CD8-positive, alpha-beta T cell (primary cell): ENCODE measurements at places on chromosomes 11 and 22.

GRCh38 chr11:119357074-119357473 lies 10.6 kb upstream of the MFRP start:
- no peak for DNase-seq

GRCh38 chr11:17991783-17992433 lies 20.9 kb downstream of the SERGEF start:
- peak; percentile 47 for DNase-seq

DNA sequence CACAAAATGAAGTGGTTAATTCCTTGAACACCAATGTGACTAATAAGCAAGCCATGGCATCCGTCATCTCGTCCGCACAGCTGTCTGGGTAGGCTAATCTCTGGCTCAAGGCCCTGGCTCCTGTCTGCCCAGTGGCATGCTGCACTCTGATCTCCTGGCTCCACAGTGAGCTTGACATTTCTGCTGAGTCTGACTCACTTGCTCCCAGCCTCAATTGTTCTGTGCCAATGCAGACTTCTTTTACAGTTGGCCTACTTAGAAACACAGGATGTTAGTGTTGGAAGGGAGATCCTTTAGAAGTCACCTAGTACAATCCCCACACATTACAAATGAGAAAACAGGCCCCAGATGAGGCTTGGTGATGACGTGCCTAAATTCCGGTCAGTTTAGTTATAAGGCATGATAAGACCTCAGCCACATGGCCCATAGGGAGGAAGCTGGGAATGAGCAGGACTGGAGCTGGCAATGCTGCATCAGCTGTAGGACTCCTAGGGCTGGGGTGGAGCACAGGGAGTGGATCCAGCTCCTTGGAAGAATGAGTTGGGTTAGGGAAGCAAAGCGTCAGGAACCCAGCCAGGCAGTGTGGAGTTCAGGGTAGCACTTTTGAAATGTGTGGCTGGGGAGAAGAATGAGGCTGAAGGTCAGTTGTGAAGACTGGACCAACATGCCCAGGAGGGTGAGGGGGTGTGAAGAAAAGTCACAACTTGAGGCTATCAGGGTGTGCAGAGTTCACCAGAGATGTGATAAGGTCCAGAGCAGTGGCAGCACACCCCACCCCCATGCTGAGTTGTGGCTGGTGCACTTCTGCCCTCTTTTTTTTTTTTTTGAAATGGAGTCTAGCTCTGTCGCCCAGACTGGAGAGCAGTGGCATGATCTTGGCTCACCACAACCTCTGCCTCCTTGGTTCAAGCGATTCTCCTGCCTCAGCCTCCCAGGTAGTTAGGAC lies 70.2 kb upstream of the EED start:
- DNase-seq, result no peak

DNA sequence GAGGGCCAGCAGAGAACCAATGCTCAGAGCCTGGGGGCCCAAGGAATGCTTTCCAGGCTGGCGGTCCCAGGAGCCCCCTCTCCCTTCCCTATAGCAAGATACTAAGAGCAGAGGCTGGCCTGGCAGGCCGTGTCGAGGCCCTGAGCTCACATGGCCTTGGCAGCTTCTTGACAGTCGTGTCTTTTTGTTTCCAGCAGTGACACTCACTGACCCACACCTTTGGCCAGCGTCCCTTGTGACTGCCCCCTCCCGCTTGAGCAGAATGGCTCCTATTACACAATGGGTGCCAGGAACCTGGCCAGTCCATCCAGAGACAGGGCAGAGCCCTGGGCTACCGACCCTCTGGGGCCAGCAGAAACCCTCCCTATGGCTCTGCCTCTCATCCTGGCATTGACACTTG lies 6.4 kb upstream of the CCND1 start:
- DNase-seq, result no peak

GRCh38 chr11:8392166-8392565 lies 128.5 kb upstream of the LMO1 start:
- no peak for DNase-seq

GRCh38 chr22:37999640-38000272 lies 15.4 kb upstream of the SOX10 start:
- peak; percentile 41 for DNase-seq

DNA sequence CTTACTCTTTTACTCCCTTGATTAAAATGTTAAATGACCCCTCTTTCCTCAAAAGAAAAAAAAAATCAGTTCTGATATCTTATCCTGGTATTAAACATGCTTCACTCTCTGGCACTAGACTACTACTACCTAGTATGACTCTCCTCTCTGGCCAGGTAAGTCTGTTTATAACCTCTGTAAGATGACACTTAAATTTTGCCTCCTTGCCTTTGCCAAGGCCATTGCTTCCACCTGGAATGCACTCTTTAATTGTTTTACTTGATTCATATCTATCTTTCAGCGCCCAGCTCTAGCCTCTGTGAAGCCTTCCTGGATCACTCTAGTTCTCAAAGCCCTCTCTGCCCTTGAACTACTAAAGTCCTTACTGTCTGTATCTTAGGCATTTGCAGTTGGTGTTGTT lies 170.4 kb downstream of the ETS1 start:
- DNase-seq, result no peak

DNA sequence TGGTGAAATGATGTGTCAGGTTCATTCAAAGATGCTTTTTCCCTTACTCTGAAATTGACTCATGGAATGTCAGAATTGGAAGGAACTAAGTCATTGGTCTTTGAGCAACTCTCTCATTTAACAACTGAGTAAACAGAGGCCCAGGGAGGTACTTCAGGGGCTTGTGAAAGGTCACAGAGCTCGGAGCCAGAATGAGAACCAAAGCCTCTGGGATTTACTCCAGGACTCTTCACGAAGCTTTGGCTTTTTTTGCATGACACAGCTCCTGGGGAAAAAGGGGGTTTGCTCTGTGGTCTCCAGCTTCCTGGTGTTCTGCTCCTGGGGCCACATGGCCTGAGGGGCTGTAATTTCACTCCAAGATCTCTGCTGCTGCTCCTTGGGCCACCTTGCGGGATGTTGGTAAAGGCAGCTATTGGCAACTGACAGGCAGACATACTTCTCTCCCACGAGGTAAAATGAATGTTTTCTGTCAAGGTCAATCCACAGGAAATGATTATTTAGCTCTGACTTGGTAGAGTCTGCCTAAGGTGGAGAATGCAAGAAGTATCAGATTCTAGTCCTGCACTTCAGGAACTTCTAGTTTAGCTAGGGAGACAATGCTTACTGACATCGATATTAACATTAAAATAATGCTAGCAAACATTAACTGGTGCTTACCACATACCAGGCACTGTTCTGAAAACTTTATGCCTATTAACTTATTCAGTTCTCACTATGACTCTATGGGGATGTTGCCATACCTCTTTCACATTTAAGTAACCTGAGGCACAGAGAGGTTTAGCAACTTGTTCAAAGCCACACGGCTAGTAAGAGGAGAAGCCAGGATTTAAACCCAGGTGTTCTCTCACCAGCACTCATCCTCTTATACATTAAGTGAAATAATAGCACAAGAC lies 16.1 kb downstream of the PKNOX2 start:
- DNase-seq, result no peak

GRCh38 chr11:70859180-70859579 lies 393.2 kb downstream of the SHANK2 start:
- DNase-seq, result no peak

GRCh38 chr11:69965821-69966582 lies 112.1 kb upstream of the ANO1 start:
- DNase-seq, result no peak

- no peak for DNase-seq
These were observed 34.2 kb upstream of the BIRC3 start for GRCh38 chr11:102283116-102283485.

DNA sequence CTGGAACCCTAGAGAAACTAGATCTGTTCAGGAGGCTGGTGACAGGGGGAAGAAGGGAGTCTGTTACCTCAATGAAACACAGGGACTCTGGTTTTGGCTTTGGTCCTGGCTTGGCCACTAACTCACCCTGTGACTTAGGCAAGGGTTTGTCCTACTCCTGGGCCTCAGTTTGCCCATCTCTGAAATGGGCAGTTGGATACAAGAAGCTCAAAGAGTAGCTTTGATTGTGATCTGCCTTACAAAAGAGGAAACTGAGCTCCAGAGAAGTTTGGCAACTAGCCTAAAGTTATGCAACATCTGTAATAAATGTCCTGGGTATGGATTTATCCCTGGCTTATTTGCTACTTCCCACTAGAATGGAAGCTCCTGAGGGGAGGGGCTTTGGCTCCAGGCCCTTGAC lies 24.0 kb upstream of the LMO1 start:
- DNase-seq, result no peak

DNA sequence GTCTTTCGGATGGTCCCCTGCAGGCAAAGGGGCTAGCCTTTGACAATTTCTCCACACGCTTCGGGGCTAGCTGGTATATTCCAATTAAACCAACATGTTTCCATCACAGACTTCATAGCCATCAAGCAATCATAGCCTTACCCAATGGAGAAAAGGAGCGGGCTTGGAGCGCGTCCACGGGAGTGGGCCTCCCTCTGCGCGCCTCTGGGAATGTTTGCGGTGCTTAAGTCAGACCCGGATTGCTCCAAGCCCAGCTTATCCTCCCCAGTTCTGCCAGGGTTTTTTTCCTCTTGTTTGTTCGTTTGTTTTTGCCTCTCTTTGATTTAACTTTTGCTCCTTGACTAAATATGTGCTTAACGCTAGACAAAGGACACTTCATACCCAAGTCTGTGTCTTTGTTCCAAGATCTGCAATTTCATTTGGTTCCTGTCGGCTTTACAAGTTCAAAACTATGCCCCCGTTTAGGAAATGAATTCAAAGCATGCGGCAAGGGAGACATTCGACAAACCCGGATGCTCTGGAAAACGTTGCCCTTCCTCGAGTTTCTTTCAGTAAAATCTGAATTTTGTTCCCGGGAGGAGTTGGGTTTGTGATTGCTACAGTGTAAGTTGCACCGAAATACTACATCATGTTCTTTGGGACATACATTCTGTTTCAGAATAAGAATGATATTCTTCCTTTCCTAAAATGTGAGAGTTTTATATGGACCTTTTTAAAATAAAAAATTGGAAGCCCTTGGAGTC lies 1.0 kb upstream of the GLB1L2 start:
- DNase-seq, result no peak

- DNase-seq, result no peak
These were observed 940 bp upstream of the C11orf91 start for GRCh38 chr11:33701302-33702230.

GRCh38 chr11:73401217-73401923 lies 25.2 kb downstream of the RELT start:
- no peak for DNase-seq

DNA sequence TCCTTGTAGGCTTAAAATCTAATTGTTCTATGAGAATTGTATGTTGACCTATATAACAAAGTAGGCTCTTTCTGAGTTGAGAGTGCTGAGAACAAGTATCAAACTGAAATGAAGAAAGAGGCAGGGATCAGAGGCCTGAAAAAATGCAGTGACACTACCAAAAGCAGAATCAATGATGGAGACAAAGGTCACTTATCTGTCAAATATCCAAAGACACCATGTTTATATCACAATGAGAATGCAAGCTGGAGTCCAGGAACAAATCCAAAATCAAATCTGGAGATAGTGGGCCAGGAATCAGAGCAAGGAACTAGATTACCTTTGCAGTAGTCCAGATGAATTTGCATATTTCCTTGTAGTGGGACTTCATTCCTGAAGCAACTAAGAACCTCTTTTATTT lies 377.7 kb downstream of the DLG2 start:
- no peak for DNase-seq

DNA sequence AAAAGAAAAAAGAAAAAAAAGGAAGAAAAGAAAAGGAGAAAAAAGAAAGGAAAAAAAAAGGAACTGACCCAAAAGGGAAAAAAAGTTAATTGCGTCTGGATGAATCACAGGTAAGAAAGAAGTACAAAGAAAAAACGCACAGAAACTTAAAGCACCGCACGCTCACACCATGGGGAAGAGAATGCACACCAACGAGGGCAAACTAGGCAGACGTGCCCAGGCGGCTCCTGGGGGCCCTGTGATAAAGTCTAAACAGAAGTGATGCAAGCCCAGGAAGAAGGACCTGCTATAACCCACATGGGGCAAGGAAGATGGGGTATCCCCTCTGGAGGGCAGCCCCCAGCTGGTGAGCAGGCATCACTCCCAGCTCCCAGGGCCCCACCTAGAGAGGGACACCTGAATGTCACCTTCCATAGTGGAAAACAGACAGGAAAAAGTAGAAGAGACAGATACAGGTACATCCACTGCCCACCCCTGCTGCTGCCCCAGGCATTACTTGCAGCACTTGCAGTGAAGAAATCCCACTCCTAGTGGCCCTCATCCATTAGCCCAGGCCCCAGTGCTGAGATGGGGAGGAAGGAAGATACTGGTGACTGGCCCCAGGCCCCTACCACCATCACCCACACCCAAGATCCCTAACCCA lies 28.9 kb downstream of the NAP1L4 start:
- no peak for DNase-seq

- DNase-seq, result no peak
These were observed 11.0 kb upstream of the CACNA1I start for GRCh38 chr22:39559456-39560105.

GRCh38 chr11:71329165-71329510 lies 76.8 kb upstream of the SHANK2 start:
- DNase-seq, result no peak

DNA sequence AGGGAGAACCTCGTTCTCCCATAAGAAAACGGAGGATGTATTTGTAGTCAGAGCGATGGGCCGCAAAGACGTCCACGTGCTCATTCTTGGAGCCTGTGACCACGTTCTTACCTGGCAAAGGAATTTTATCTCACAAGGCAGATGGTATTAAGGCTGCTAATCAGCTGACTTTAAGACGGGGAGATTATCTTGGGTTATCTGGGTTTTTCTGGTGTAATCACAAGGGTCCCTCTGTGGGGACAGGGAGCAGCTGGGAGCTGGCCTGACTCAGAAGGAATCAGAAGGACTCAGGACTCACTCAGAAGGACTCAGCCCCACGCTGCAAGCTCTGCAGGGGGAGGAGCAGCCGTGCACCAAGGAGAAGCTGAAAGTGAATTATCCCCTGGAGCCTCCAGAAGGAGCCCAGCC lies 7.5 kb upstream of the SIGIRR start:
- DNase-seq, result no peak

GRCh38 chr11:85947431-85948272 lies 92.5 kb downstream of the CCDC83 start:
- no peak for DNase-seq

- DNase-seq, result no peak
These were observed 209.1 kb downstream of the KIRREL3 start for GRCh38 chr11:126791446-126791845.

- DNase-seq, result peak; percentile 24
These were observed 2.9 kb downstream of the BCR start for GRCh38 chr22:23183061-23183698.

- DNase-seq, result no peak
These were observed 5.4 kb downstream of the GNAZ start for GRCh38 chr22:23075525-23076216.
